ENCODE measurements at places on chromosomes 2 and 18. TPM values are rescaled to one million over a fixed set of nuclear protein-coding genes. Genes with fewer than 3 reads are reported as not detected.

MDH1B gene
- 1.1 TPM for total RNA-seq

CCDC85A gene
- total RNA-seq: 0.22 TPM

TXNDC2 gene
- total RNA-seq: 0.08 TPM

SOX11 gene
- not detected for total RNA-seq

GPC1 gene
- total RNA-seq: 226 TPM

GPR17 gene
- not detected for total RNA-seq

SIX3 gene
- total RNA-seq: 0.39 TPM

All from A549 treated with GW870086 at 1 μM for 4 hours (cell line).